Prostate gland (tissue), 2 donors: ENCODE measurements at places on chromosomes 13 and 19.

DNA sequence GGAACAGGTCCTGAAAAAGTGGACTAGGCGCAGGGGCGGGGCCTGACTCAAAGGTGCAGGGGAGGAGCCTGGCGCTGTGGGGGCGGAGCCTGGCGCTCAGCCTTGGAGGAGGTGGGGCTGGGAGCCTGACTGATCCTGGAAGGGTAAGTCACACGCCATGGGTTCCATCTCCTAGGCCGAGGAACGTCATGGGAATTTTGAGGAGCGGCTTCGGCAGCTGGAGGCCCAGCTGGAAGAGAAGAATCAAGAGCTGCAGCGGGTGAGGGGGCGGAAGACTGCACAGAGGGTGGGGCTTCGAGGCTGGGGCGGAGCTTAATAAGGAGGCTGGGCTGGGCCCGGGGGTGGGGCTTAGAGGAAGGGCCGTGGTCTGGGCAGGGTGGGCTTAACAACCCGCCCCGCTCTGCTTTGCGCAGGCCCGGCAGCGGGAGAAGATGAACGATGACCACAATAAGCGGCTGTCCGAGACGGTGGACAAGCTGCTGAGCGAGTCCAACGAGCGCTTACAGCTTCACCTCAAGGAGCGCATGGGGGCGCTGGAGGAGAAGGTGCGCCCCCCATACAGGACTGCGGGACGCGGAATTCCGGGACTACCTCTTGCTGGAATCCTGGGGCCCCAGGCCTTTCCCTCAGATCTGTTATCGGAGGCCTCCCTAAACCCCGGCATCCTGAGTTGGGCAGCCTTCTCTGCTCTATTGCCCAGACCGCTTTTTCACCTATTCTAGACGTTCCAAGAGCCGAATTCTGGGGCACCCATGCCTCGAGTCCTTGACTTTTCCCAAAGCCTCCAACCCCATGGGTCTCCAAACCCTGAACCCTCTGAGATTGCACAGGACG is 14.5 kb downstream of the PPFIA3 start:
- peak overlapping the region; percentile 62 for H3K27ac ChIP-seq
- no peaks in the 10 kb centered on the region for H3K4me1 ChIP-seq
- peak; percentile 71 for DNase-seq
- H3K36me3 ChIP-seq = no peaks in the 10 kb centered on the region
- no peaks in the 10 kb centered on the region for H3K27me3 ChIP-seq

DNA sequence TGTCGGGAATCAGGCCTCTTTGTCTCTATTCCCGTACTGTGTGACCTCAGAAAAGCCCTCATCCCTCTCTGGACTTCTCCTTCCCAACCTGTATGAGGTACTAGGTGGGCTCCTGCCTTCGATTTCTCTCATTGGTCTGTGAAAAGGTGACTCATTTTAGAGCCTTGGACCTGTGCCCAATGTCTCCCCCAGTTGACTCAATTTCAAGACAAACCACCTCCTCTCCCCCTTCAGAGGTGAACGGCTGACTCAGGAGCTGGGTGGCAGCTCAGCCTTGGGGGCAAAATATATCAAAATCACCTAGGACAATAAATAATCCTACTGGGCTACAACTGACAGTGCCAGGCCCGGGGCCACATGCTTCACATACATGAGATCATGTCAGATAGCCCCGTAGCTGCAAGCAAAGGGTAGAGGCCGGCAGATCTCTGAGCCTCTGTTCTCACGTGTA is 630 bp downstream of the COQ8B start:
- peak; percentile 46 for DNase-seq
- H3K4me3 ChIP-seq = peak overlapping the region; percentile 85
- H3K27ac ChIP-seq = peak overlapping the region; percentile 100
- no peaks in the 10 kb centered on the region for H3K4me1 ChIP-seq
- H3K36me3 ChIP-seq = no peaks in the 10 kb centered on the region

DNA sequence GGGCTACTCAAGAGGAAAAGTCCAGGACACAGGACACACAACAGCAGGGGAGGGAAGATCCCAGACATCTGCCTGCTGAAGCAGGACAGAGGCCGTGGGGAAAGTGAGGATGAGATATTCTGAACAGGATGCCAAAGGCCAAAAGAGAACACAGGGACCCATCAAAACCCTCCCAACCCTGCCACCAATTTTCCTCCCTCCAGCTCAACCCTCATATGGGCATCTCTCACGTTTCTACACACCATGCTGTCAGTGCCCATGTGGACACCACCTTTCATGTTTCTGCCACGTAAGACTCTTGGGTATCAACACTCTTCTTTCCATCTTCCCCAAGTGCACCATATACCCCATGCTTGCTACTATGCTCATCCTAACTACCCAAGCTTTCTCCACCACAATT is 97.6 kb downstream of the RNASEH2B start:
- no peaks in the 10 kb centered on the region for H3K36me3 ChIP-seq
- no peaks in the 10 kb centered on the region for H3K4me1 ChIP-seq
- no peak for DNase-seq

- no peak for DNase-seq
- H3K36me3 ChIP-seq = no peaks in the 10 kb centered on the region
- no peak overlapping the region for H3K27ac ChIP-seq
These were observed 2791.0 kb upstream of the PCDH20 start for GRCh38 chr13:64206430-64207225.

DNA sequence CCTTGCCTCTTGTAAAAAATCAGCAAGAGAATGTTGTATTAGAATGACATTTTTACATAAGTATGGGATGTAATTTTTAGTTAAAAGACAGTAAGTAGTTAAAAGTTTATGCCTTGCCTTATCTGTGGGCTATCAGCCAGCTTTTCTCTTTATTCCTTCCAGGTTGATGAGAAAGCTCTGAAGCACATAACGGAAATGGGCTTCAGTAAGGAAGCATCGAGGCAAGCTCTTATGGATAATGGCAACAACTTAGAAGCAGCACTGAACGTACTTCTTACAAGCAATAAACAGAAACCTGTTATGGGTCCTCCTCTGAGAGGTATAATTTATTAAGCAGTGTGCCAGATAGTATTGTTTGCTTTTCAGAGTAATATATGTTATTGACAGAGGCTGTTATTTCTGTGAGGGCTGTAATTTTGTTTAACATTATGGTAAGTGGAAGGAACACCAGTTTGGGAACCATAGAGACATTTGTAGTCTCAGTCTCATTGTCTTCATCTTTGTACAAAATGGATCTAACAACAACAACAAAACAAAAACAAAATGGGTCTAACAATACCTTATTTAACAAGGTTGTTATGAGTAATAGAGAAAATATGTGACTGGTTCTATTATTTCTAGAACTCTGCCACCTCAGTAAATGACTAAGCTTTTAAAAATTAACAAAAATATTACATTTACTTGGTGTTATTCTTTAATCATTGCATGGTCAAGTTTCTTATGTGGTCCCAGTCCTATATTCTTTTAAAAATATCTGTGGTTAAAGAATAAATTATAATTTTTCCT is 112.8 kb downstream of the TDRD3 start:
- no peaks in the 10 kb centered on the region for H3K4me1 ChIP-seq
- no peaks in the 10 kb centered on the region for H3K27me3 ChIP-seq
- no peak overlapping the region for H3K27ac ChIP-seq

DNA sequence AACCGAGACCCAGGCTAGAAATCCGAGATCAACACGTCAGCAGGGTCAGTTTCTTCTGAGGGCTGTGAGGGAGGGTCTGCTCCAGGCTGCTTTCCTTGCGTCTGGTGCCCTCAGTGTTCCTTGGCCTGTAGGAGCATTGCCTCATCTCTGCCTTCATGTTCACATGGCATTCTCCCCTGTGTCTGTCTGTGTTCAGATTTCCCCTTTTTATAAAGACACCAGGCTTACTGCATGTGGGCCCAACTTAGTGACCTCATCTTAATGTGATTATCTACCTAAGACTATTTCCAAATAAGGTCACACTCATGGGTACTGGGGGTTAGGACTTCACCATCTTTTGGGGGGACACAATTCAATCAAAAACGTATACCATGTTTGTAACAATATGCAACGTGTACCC is 57.2 kb upstream of the C1QTNF9 start:
- no peak overlapping the region for H3K27ac ChIP-seq
- no peak for DNase-seq
- no peaks in the 10 kb centered on the region for H3K36me3 ChIP-seq
- H3K4me1 ChIP-seq = no peaks in the 10 kb centered on the region
- no peaks in the 10 kb centered on the region for H3K27me3 ChIP-seq

DNA sequence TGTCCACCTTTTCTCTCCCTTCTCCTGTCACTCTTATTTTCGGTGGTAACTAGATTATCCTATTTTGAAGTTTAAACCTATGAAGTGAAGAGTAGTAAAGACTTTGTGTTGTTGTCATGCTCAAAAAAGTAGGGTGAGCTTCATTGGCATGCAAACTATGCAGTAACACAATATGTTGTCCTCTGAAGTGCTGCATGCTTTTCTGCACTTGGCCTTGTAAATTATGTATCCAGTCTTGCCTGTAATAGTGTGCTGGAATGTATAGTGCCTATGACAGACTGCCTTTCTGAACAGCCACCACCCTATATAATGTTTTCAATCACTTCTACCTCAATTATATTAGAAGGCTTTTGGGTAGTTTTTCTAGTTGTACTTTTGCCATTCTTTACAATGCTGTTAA is 1198.2 kb upstream of the PCDH20 start:
- DNase-seq = no peak
- H3K4me3 ChIP-seq = no peak overlapping the region
- no peaks in the 10 kb centered on the region for H3K36me3 ChIP-seq
- H3K4me1 ChIP-seq = no peaks in the 10 kb centered on the region
- H3K27ac ChIP-seq = no peak overlapping the region

- no peak overlapping the region for H3K27ac ChIP-seq
- DNase-seq = no peak
- no peaks in the 10 kb centered on the region for H3K4me1 ChIP-seq
These were observed 64.2 kb upstream of the UQCRFS1 start for GRCh38 chr19:29277102-29277501.

DNA sequence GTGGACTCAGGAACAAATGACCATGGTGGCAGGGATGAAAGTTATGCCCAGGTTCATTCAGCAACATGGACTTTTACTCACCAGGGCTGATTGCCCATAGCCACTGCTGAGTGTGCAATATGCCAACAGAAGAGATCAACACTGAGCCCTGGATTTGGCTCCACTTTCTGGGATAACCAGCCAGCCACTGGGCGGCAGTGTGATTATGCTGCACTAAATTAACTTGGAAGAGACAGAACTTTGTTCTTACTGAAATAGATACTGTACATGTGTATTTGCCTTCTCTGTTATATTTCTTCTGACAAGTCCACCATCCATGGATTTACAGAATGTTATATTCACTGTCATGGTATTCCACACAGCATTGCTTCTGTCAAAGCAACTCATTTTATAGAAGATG is 257.4 kb downstream of the TDRD3 start:
- H3K36me3 ChIP-seq = no peaks in the 10 kb centered on the region
- no peaks in the 10 kb centered on the region for H3K27me3 ChIP-seq
- DNase-seq = peak; percentile 28
- H3K4me1 ChIP-seq = no peaks in the 10 kb centered on the region
- H3K4me3 ChIP-seq = no peak overlapping the region

DNA sequence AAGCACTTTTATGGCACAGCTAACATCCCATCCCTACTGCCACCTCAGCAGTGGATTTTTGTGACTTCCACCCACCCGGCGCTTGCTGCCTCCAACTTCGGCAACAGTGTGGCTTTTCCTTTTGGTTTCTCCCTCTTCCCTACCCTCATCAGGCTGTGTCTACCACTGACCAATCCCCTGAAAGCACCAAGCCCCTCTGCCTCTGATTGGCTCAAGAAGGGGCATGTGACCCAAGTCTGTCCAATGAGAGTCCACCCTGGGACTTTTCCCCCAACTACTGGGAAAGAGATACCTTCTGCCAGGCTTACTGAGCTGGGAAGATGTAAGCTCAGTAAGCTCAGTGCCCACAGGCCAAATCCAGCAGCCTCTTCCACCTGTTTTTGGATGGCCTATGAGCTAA is 5.8 kb downstream of the SMIM7 start:
- peaks cover 15% of the 10 kb centered on the region for H3K4me1 ChIP-seq
- H3K36me3 ChIP-seq = no peaks in the 10 kb centered on the region
- no peaks in the 10 kb centered on the region for H3K27me3 ChIP-seq
- no peak overlapping the region for H3K4me3 ChIP-seq
- H3K27ac ChIP-seq = peak overlapping the region; percentile 61
